ENCODE measurements at places on chromosomes 11 and 22.

DNA sequence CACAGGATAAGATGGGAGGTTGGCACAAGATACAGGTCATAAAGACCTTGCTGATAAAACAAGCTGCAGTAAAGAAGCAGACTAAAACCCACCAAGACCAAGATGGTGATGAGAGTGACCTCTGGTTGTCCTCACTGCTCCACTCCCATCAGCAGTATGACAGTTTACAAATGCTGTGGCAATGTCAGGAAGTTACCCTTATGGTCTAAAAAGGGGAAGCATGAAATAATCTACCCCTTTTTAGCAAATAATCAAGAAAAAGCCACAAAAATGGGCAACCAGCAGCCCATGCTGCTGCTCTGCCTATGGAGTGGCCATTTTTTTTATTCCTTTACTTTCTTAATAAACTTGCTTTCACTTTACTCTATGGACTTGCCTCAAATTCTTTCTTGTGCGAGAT lies 8.7 kb upstream of the PIWIL4 start:
- no peak for DNase-seq

- DNase-seq: no peak
Observed at GRCh38 chr22:37627121-37627520, 12.3 kb upstream of the SH3BP1 start.

DNA sequence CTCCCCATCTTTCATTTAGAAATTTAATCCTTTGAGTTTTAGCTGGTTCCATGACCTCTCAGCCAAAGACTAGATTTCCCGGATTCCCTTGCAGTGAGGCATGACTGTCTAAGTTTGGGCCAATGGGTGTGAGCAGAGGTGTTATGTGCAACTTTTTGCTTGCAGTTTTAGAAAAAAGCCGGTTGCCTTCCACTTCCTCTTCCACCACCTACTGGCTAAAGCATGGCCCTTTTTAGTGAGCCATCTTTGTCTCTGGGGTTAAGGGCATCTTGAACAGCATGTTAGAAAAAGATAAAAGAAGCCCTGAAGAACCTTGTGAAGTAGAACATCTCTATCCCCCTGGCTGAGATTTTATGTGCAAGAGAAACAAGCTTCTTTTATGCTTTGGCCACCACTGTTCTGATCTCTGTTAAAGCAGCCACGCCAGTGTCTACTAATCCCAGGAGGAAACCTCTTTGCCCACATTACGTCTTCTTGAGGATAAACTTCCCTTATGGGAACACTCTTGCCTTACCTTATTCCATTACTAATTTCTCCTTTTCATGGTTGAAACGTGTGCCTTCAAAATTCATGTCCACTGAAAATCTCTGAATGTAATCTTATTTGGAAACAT lies 279.9 kb downstream of the TENM4 start:
- DNase-seq: peak; percentile 55

GRCh38 chr11:74418509-74418895 lies 20.3 kb upstream of the PGM2L1 start:
- DNase-seq: peak; percentile 37

- DNase-seq: no peak
Observed at GRCh38 chr11:26027887-26028286, 304.0 kb upstream of the ANO3 start.

GRCh38 chr11:130409594-130410388 lies 18.6 kb downstream of the ADAMTS8 start:
- DNase-seq: no peak

GRCh38 chr11:108302121-108302785 lies 79.4 kb downstream of the ATM start:
- DNase-seq: peak; percentile 40

- DNase-seq: peak; percentile 43
Observed at GRCh38 chr11:73894725-73895335, 18.0 kb downstream of the PAAF1 start.

DNA sequence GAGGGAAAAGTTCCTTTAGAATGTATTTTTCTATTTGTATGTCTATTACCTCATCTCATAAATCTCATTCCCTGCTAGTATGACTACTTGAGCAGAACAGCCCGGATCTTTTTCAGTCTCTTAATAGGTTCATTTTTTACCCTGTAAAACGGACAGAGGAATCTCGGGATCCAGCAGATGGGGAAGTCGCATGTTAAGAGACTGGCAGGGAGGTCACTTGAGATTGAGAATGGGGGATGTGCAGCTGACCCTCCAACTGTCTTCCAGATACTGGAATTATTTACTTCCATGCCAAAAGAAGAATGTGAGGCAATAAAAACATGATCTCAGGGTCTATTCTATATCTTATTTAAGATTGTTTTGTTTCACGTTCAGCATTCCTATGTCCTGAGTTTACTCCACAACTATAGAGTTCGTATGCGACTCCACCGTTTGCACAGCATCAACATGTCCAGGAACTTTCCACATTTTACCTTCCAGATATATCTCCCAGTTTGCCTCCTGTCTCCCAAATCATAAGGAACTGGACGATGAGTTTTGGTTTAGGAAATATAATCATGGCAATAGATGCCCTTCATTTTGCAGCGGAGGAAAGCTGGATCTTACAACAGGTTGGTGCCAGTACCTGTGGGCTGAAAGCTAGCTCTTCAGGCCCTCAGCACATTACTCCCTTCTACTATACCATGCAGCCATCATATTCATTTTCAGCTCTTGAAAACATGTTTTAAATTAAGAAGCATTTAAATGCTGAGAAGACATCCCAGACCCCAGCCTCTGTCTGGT lies 181.5 kb downstream of the MAML2 start:
- DNase-seq: peak; percentile 48

DNA sequence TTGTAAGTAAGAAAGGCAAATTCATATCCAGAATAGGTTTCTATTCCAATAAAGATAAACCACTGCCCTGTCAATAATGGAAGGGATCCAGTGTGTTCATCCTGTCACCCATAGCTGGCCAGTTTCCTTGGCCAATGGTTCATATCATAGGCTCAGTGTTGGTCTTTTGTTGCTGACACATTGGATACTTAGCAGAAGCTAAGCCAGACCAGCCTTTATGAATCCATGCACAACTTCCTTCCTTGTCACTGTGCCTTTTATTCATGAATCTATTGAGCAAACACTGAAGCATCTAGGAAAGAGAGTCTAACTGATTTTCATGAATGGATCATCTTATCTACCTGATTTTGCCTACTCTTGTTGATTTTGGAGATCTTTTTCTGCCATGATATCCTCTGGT lies 20.0 kb downstream of the OR2AT4 start:
- no peak for DNase-seq

- DNase-seq: no peak
Observed at GRCh38 chr11:65400307-65401072, 14.1 kb downstream of the FRMD8 start.

DNA sequence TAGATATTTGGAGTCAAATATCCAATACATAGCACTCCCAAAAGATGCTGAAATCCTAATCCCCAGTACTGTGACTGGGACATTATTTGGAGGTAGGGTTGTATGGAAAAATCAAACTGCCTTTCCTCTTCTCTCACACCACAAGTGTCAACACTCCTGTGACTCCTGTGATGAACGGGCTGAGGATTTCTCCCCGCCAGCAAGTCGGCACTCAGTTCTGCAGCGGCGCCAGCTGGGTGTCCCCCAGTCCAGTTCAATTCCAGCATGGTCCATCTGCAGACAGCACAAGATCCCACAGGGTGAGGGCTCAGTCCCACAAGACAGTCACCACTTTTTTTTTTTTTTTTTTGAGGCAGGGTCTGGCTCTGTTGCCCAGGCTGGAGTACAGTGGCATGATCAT lies 4.3 kb upstream of the PARVB start:
- peak; percentile 40 for DNase-seq

DNA sequence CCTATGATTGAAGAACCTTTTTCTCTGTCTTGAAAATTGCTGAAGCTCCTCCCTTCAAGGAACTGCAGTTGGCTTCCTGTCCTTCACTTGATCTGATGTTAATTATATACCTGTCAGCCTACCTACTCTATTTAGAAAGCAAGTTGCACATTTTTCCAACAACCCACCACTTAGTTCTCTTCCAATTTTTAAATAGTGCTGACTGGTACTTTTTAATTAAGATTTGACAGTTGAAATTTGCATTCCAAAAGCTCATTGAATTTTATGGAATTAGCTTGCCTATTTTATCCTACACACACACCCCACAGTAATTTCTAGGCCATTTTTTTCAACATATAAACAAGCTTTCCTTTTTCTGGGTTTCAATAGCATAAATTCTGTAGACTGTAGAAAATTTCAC lies 820.3 kb upstream of the FAT3 start:
- no peak for DNase-seq

DNA sequence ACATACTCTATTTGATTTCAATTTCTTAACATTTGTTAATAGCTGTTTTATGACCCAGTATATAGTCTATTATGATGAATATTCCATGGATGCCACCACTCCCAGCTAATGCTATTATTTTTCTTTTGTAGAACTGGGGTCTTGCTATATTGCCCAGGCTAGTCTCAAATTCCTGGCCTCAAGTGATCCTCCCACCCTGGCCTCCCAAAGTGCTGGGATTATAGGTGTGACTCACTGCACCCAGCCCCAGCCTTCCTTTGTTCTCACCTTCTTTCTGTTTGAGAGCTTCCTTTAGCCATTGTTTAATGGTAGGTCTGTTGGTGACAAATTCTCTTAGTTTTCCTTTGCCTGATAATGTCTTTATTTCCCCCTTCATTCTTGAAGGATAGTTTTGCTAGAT lies 52.9 kb upstream of the AMOTL1 start:
- DNase-seq: no peak

- DNase-seq: no peak
Observed at GRCh38 chr11:47489395-47489755, 40.4 kb upstream of the RAPSN start.

GRCh38 chr22:49566693-49567092 lies 261.0 kb downstream of the BRD1 start:
- DNase-seq: no peak

GRCh38 chr22:46843821-46844255 lies 81.4 kb downstream of the TBC1D22A start:
- DNase-seq: peak; percentile 81

- DNase-seq: no peak
Observed at GRCh38 chr11:40030867-40031266, 1428.6 kb downstream of the LRRC4C start.

- peak; percentile 79 for DNase-seq
Observed at GRCh38 chr11:111793863-111794262, 27.7 kb upstream of the PPP2R1B start.

- DNase-seq: no peak
Observed at GRCh38 chr22:34834059-34834458, 231.9 kb upstream of the ISX start.
